ENCODE measurements at places on chromosomes 16 and 17. TPM values are rescaled to one million over a fixed set of nuclear protein-coding genes. Genes with fewer than 3 reads are reported as not detected.

The CBFA2T3 gene
- total RNA-seq = 4.4 TPM

The TMEM100 gene
- 24.4 TPM for total RNA-seq

The MYH8 gene
- not detected for total RNA-seq

GRCh38 chr16:28320023-28320561, 27.8 kb downstream of the SBK1 start:
- H3K4me1 ChIP-seq = no peaks in the 10 kb centered on the region
- H3K4me3 ChIP-seq = no peak overlapping the region
- no peak overlapping the region for H3K27ac ChIP-seq
- no peaks in the 10 kb centered on the region for H3K36me3 ChIP-seq
- peak; percentile 72 for DNase-seq

- no peaks in the 10 kb centered on the region for H3K27me3 ChIP-seq
- H3K27ac ChIP-seq = no peak overlapping the region
- H3K4me1 ChIP-seq = no peaks in the 10 kb centered on the region
- H3K4me3 ChIP-seq = no peak overlapping the region
- H3K36me3 ChIP-seq = peaks cover 5% of the 10 kb centered on the region
Measured at GRCh38 chr17:81000334-81000630, 8.6 kb downstream of the CHMP6 start.

Data from aorta (tissue), 5 donors.